ENCODE measurements at places on chromosomes 16 and 17.
A peak's percentile ranks its signal among the peaks of the same experiment; 100 is the strongest.

- DNase-seq: no peak
These were observed 176.1 kb upstream of the CDH5 start for GRCh38 chr16:66190411-66190810.

- peak; percentile 14 for DNase-seq
These were observed 8.1 kb upstream of the DCAF7 start for GRCh38 chr17:63542218-63542545.

DNA sequence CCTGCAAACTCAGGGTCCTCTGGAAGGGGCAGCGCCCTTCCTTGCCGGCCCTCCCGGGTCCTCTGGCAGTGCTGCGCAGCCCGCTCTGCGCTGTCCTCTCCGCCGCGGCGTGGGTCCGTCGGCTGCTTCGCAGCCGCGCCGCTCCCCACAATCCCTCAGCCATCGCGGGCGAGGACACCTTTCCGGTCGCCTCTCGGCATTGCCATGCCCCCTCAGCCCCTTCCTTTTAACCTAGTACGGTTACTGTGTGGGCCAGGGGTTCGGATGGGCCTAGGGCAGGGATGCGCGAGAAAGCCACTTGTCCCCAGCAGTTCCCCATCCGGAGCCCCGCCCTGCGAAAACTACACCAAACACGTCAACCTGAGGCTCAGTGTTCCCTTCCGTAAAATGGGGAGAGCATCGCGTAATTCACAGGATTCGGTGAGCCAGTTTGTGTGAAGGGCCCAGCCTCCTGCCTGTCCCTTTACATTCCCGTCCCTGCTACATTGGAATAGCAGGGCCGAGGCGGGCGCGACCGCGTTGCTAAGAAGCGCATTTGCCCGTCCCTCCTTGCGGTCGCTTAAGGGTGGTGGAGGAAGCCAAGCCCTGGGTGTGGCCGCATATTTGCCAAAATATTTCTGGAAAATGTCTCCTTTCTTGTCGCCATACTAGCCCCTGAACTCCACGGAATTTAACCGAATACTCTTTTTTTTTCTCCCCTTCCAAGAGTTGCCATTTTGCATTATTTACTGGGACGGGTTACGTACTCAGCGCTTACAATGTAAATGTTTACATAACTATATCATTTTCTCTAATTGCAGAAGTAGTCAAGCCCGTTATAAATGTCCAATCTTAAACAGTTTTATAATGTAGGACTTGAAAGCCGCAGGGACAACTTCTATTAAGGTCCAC is 13.2 kb downstream of the COPZ2 start:
- DNase-seq: peak; percentile 73

DNA sequence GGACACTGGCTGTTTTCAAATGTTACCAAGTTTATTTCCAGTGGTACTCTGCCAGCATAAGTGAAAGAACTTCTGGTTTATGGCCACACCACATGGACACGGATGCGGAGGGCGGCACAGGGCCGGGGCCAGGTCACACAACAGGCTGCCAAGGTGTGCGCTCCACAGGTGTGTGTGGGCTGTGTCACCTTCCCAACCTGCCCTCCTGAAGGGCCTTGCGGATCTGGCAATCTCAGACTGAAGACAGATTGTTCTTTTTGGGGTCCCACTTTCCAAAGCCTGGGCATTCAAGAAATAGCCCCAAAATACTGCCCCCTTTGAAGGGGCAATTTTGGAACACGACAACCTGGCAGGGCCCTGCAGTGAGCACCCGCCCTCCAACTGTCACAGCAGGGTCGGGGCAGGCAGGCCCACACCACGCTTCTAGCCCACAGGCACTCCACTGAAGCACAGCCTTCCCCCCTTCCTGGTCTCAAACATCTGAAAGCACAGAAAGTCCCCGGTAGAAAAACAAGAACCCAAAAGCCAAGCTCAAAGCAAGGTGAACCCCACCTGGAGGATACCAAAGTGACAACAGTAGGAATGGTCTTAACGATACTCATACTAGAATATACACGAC is 3.5 kb downstream of the CSNK1D start:
- no peak for DNase-seq

DNA sequence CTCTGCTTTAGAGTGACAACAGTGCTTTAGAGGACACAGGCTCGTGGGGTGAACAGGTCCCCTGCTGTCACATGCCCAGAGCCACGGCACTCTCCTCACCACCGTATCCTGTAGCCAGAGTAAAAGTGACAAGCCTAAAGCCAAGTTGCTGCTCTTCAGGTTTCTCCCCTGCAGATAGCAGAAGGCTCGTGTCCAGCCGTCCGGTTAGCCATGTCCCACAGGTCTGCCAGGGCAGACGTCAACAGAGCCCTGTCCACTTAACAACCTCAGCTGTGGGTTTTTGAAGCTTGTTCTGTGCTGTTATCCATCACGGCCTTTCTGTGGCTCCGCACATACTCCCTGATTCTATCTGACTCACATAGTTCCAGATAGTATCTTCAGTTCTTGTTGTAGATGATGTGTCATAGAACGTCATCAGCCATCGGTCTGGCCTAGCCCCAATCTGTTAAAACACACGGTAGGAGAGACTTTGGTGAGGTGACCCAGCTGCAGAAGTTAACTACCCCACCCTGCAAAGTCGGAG is 100.7 kb downstream of the SOCS1 start:
- peak; percentile 94 for DNase-seq

- DNase-seq: peak; percentile 90
These were observed 362 bp downstream of the KLHDC4 start for GRCh38 chr16:87765473-87765775.

GRCh38 chr17:74446551-74447500 is 14.9 kb downstream of the GPRC5C start:
- DNase-seq: peak; percentile 76

- no peak for DNase-seq
These were observed 6.8 kb downstream of the KIF18B start for GRCh38 chr17:44940768-44941167.

DNA sequence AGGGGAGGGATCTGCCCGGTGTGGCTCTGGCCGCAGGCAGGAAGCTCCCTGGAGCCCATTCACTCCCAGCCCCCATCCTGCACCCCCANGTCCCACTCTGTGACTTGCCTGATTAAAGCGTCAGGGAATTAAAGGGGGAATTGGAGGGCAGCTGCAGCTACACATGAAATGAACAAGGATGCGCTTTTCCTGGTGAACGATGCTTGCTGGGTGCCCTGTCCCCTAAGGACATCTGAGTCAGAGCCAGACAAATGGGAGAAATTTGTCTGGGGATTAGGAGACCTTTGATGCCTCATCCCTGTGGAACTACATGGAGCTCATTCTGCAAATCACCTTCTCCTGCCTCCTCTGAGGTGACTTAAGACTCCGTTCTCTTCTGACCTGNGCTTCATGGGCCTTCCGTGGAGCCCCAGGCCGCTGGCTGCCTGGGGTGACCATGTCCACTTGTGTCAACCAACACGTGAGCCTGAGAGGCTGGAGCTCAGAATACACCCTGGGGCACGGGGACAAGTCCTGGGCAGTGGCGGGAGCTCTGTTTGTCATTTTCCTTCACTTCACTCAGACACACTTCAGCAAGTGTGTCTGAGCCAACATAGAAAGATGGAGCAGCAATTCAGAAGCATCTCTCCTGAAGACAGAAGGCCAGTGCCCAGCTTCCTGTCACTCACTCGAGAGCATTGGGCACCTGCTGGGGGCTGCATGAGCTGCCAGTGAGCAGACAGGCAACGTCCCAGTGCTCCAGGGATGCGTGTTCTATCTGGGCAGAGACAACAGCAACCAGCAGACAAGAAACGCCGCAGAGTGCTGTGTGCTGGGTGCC is 54.1 kb downstream of the METRNL start:
- peak; percentile 89 for DNase-seq

- peak; percentile 95 for DNase-seq
These were observed 725 bp upstream of the SPHK1 start for GRCh38 chr17:76383546-76384221.

All from osteoblast (primary cell).